Mesenteric fat pad (tissue), 1 donor: ENCODE measurements at places on chromosomes 5 and 9.

- DNase-seq, result no peak
These were observed 245.4 kb downstream of the RAB3C start for GRCh38 chr5:58828258-58828657.

- no peak for DNase-seq
These were observed 4.5 kb downstream of the HCN1 start for GRCh38 chr5:45691656-45692055.

DNA sequence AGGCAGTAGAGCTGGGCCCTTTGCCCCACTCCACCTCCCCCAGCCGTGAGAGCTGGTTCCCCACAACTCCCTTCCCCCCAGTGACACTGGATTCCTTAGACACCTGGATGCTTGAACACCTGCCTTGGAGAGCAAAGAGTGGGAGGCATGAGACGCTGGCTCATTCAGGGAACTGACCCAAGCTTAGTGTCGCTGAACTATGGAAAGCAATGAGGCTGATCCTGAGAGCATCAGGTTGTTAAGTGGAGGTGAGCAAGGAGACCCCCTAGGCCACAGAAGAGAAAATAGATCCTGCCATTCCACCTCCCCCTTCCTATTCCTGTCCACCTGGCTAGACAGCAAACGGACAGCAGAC, 2.0 kb downstream of the CCL19 start:
- no peak for DNase-seq

DNA sequence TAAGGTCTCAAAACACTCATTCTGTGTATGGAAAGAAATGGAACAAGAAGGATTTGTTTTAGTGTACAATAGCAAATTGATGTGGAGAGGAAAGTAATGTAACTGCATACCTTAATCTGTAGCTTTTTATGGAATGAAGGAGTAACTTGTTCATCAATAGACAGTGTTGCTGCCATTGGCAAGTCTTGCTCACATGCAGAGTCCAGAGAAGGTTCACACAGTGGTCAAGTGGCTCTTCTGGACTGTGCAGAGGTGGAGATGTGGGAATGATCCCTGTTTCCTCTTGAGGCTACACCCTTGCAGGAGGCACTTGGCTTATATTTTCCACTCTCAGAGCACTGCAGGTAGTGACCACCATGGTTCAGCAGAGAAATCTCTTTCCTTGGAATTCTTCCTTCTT, 132.9 kb upstream of the ANKH start:
- DNase-seq, result no peak

GRCh38 chr5:64947031-64947430, 178.3 kb downstream of the CWC27 start:
- DNase-seq, result no peak

DNA sequence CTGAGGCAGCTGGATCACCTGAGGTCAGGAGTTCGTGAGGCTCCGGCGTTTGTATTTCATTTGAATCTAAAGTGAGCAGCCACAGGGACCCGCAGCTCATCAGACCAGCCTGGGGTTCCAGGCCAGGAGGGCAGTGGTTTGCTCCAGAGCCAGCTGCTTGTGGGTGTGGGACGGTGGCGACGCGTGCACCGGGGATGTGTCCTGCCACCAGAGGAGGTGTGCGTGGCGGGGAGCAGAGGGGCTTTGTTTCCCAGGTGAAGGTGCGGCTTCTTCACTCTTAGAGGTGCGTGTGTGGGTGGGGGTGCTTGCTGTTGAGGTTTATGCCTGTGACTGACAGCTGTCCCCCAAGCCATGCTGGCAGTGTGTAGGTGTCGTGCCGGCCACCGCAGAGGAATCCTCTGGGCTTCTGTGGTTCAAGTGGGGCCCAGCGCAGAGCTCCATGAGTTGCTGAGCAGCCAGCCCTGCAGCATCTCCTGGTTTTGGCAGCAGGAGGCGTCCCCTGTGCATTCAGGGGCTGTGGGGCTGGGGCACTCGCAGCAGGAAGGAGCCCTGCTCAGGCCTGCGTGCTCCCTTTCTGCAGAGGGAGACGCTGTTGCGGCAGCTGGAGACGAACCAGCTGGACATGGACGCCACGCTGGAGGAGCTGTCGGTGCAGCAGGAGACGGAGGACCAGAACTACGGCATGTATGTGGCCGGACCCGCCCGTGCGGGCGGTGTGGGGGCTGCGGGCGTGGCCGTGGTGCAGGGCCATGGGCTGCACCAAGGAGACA, 6.9 kb upstream of the AJM1 start:
- no peak for DNase-seq

- DNase-seq, result no peak
These were observed 76.4 kb downstream of the TTLL11 start for GRCh38 chr9:122016744-122017143.

- no peak for DNase-seq
These were observed 49.5 kb downstream of the C5orf22 start for GRCh38 chr5:31581498-31582099.
